ENCODE measurements at places on chromosomes 2 and 18.

DNA sequence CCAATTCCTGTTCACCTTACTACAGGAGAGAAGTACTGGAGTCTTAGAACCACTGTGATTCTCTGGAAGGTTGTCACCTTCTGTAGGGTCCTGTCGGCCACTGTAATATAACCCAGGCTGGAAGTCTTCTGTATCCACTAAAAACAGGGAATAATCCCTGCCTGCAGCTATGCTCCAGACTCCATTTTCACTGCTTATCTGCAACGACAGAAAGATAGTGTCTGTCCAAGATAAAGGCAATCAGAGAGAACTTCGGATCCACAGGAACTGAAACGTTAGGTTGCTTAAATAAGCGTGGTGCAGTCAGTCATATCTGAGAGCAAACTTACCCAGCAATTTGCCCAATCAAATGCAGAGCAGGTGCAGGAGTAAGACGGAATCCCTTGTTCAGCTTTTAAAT, 34.2 kb downstream of the ALS2 start:
- DNase-seq: no peak

DNA sequence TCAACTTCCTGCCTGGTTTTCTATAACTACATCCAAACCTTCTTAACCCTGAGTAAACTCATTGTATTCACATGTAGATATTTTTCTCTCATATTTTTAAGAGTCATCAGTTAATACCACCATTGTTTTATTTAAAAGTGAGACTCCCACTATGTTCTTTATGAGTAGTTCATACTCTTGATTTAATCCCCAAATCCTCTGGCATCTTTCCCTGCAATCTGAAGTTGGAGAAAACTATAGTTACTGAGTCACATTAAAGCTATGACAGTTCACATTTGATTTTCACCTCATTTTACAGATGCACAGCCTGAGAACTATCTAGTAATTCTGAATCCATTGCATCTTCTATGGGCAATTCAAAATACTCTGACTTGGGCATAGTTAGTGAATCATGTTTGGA, 1358.7 kb upstream of the NRXN1 start:
- DNase-seq: no peak

- no peak for DNase-seq
Observed at GRCh38 chr2:222180619-222181018, 118.2 kb downstream of the PAX3 start.

- no peak for DNase-seq
Observed at GRCh38 chr2:151052850-151053660, 208.6 kb downstream of the RBM43 start.

GRCh38 chr2:124347209-124347608, 322.1 kb downstream of the CNTNAP5 start:
- DNase-seq: no peak

Data from DND-41 (cell line).